ENCODE measurements at places on chromosomes 2 and 18.

DNA sequence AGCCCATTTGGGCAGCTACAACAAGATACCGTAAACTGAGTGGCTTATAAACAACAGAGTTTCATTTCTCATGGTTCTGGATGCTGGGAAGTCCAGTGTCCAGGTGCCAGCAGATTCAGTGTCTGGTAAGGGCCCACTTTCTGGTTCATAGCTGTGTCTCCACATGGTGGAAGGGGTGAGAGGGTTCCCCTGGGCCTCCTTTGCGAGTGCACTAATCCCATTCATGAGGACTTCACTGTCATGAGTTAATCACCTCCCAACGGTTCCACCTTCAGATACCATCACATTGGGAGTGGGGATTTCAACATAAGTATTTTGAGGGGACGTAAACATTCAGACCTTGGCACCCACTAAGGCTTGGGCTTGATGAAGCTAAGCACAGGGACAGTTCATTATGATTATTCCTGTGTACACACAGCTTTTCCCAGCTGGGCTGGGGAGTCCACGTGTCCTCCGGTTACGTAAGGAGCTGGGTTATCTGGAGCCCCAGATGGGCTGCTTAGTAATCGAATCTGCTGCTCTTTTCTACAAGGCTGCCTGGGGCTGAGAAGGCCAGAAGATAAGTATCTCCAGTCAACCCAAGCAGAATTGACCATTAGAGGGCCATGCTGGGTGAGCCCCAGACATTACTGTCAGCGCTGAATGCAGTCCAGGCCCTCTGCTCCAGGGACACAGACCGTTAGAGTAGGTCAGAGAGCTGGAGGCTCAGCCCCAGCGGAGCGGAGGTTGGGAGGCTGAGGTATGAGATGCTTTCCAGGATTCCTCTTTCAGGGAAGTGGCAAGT is 42.7 kb downstream of the EPAS1 start:
- no peak for DNase-seq

DNA sequence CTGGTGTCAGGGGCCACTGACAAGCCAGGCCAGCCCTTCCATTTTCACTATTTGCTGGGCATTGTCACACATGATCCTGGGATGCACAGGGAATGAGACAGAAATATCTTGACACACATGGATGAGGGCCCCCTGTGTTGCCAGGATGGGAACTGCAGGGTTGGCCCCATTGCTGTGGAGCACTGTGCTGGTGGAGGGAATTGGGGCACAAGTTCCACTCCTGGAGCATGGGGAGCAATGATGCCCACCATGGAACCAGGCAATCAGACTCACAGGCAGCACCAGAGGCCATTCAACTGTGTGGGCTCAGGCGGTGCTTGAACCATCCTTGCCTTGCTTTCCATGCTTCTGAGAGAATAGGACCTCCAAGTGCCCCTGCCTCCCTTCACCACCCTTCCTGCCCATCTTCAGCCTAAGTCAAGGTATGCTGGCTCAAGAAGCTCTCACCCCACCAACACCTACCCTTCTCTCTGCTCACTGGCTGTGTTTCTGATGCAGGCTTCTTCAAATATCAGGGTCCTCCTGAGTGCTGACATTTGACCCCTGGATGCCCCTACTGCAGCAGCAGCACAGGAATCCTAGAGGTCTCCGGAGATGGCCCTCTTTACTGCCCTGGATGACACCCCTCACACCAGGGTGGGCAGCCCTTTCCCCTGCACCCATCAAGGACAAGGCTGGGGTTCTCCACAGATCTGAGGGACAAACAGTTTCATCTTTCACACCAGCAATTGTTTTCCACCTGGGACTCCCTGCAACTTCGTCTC is 11.0 kb downstream of the ADRA2B start:
- DNase-seq, result no peak

GRCh38 chr2:31131871-31132270 is 6.4 kb downstream of the GALNT14 start:
- no peak for DNase-seq

DNA sequence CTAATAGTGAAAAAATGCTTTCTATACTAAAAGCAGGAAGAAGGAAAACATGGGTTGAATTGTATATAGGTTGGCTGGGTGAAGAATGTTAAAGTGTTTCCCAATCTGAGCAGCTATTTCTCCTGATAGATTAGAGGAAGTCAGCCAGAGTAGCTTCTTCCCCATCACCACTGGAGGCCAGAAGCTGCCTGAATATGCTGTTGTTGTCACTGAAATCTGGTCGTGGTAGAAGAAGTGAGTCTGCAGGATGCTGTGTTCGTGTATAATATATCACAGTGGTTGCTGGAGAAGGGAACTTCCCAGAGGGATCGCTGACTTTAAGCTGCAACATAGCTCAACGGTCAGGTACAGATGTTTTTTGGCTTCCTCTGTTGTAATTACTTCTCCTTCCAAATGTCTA is 247.5 kb upstream of the LRATD1 start:
- peak; percentile 0 for DNase-seq

GRCh38 chr2:17879137-17879912 is 858 bp downstream of the KCNS3 start:
- peak; percentile 63 for DNase-seq

DNA sequence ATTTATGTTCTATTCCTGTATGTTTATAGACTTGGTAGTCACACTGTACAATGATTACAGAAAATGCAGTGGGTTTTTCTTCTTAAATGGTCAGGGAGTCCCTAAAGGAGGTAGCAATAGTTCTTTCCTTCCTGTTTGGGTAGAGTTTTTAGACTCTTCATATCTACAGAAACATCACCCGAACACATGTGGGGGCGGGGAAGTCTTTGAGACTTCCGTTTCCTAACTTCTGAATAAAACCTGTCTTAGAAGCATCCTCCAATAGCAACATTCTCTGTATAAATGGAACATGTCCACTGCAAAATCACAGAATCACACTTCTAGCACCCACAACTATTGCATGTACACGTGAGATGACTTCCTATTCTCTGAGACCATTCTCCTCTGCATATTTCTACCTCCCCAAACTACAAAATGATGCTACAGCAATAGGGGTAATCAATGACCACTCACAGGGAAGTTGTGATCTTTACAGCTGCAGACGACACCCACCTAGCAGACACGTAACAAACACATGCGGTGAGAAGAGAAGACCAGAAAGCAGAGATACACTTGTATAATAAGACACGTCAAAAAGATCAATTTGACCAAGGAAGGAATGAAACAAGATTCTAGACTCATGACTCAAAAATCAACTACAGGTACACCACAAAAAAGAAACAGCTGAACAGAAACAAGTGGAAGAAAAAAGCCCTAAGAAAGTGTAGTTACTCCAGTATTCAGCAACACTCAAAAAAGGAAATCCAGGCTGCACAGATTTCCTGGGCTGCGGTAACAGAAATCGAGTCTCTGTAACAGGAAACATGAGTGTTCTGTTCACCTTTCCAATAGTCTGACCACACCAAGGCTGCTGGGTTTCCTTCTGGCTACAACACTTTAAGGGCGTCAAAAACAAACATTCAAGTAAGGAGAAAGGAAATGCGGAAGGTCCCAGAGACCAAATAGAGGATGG is 120.4 kb downstream of the ZNF516 start:
- DNase-seq, result no peak

GRCh38 chr2:174858745-174859144 is 94.5 kb upstream of the CHRNA1 start:
- no peak for DNase-seq

- no peak for DNase-seq
These were observed 42.2 kb downstream of the SLC8A1 start for GRCh38 chr2:40409734-40410133.

DNA sequence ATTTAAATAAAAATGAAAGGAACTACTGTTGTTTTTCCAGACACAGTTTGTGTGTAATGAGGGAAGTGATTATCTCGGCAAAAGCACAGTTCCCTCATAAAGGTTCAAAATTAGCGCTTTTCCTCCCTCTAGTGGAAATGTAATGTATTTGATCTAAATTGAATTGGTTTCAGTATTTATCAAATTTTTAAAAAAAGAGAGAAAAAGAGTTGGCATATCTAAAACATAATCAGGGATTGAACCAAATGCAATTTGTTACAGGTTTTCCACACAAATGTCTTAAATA is 37.5 kb downstream of the CMPK2 start:
- DNase-seq, result no peak

- DNase-seq, result peak; percentile 41
These were observed 173.1 kb upstream of the STON1 start for GRCh38 chr2:48356701-48357325.

DNA sequence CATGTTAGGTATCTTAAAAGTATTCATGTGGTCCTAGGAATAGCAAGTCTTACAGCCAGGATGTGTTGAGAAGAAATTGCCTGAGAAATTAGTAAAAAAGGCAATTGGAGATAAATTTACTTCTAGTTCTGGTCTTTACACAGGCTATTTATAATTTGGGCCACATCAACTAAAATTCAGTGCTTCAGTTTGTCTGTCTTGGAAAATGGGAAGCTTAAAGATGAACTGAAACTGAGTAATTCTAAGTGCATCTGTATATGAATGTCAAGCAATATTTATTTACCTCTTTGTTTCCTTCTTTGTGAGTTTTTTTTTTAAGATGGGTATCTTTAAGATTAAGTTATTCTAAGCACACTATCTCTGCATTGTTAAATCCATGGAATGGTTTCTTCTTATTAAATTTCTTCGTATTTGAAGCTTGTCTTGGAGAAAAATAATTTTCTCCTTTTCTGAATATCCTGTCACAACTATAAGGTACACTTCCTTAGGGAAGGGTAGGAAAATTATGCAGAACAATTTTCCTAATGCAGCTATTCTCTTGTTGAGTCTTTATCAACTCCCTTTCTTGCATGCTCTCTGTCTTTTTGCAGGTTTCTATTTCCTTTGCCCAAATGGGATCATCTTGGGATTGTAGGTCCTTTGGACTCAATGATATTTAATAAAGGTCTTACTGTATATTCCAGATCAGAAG is 39.7 kb upstream of the MMADHC start:
- DNase-seq, result no peak

- DNase-seq, result no peak
These were observed 8.0 kb upstream of the TMEM214 start for GRCh38 chr2:27024812-27025211.

DNA sequence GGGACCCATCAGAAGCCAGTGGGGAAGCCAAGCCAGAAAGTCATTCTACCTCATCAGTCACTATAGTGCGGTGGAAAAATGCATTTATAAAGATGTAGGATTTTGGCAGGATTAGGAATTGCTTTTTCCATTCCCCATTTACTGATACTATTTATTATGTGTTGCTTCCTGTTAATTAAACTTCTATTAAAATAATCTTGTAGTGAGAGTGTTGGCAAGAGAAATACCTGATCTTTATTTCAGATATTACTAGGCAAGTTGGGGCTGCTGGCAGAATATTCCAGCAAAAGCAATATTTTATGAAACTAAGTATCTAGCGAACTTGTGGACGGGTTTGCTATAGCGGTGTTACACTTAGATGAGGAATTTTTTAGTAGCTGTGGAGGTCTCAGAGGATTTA is 23.9 kb upstream of the CDC42EP3 start:
- DNase-seq, result no peak

DNA sequence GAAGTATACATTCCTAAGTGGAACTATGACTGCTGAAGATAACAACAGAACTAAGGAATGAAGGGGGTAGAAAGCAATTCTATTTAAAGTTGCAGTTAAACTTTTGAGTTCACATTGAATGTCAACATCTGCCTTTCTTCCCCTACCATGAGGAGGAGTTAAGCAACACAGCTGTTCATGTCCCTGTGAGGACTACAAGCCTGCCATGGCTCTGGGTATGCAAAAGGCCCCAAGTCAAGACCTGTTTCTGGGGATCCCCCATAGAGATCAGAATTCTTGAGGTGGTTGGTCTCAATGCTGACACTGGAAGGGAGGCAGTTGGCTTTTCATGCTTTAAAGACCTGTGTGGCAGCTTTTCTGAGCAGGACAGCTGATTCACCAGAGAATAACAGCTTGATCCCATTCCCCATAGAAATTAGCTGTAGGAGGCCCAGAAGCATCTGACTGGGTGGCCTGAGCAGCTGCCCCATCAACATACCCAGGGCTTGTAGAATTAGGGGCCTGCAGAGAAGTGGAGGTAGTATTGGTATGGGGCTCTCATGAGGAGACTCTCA is 131.0 kb downstream of the SETBP1 start:
- DNase-seq, result no peak

GRCh38 chr2:170396799-170397459 is 219.0 kb downstream of the MYO3B start:
- DNase-seq, result peak; percentile 5

DNA sequence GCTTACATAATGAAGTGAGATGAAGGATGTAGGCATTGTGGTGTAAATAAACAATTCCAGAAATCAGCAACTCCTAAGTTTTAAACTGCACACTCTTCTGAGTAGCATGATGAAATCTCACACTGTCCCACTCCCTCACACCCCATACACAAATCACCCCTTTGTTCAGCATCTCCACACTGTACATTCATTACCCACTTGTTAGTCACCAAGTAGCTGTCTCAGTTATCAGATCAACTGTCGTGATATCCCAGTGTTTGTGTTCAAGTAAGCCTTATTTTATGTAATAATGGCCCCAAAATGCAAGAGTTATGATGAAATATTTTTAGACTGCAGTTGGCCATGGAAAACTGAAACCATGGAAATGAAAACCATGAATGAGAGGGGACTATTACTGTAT is 135.7 kb downstream of the GRB14 start:
- peak; percentile 21 for DNase-seq

DNA sequence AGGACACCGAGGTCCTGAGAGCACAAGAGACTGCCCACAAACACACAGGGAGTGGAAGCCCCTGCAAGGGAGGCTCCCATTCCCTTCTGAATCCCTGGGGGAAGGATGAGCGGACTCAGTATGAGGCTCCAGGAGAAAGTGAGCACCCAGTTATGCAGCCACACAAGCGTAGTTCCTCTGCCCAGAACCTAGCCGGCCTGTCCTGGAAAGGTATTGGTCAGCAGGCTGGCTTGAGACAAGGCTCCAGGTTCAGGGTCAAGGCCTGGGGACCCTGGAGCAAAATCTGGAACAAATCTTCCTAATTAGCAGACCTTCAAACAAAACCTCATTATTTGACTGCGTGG is 1.2 kb upstream of the CAPG start:
- DNase-seq, result no peak

- DNase-seq, result no peak
These were observed 56.2 kb downstream of the EFR3B start for GRCh38 chr2:25098056-25098455.

DNA sequence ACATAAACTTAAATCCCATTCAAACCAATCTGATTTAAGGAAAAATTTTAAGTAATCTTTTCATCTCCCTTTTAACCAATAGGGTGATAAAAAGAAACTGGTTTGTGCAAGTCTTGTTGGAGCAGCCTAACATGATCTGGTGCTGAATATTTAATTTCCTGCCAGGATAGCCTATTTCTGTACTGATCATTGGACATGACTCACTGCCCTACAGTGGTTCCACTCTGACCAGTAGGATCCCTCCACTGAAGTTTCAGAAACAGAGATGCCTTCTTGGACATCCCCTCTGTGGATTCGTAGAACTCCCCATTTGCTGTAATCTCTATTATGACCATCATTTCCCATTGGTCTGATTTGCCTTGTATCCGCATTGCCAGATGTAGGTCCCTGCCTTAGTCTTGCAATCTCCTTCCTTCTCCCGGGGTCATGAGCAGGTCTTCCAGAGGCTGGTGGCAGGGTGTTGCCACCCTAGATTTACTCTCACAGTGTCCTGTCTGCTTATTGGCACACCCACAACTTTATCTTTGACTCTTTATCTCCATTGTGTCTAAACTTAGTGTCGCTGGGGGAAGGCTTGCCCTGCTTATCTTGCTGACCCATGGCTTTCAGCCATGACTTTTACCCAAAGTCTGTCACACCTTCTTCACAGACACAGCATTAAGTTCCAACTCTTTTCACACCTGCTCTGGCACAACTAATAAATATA is 12.3 kb upstream of the SETBP1 start:
- DNase-seq, result no peak

- peak; percentile 83 for DNase-seq
These were observed 122.2 kb downstream of the BIRC6 start for GRCh38 chr2:32478889-32479620.

All from LHCN-M2 (cell line).